ENCODE measurements at places on chromosomes 5 and 9.

DNA sequence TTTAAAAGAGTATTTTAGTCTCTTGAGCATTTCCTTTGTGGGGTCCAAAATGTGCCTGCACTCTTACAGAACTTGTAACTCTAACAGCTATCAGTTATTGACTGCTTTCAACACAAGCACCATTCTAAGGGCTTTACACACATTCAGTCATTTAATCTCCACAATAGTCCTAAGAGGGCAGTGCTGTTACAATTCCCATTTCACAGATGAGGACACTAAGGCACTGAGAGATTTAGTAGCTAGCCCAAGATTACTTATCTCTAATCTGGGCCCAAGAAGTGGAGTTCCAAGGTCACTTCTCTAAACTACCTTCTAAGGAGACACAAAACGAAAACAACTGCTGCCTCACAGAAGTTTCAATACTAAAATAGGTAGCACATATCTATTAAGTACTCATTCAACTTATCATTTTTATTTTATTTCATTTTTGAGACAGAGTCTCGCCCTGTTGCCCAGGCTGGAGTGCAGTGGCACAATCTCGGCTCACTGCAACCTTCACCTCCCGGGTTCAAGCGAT lies 275.2 kb downstream of the CWC27 start:
- DNase-seq: no peak

DNA sequence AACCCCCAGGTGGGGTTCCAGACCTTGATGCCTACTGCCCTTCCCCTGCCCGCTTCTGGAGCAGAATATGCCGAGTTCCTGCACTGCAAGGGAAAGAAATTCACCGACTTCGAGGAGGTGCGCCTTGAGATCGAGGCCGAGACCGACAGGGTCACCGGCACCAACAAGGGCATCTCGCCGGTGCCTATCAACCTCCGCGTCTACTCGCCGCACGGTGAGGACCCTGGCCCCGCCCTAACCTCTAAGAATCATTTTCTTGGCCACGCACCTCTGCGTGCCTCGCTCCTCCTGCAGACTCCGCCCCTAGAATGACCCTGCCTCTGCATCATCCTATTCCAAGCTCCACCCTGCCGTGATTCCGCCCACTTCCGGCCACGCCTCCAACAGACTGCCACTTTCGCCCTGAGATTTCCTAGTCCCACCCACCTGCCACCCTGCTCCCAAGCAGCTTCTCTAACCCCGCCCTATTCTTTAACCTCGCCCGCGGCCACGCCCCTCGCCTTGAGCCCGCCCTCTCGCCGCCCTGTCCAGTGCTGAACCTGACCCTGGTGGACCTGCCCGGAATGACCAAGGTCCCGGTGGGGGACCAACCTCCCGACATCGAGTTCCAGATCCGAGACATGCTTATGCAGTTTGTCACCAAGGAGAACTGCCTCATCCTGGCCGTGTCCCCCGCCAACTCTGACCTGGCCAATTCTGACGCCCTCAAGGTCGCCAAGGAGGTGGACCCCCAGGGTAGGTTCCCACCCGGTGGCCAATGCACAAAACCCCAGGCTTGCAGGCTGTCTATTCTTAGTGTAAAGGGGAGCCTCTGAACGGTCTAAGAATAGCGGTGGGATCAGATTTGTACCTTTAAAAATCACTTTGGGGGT lies 15.6 kb downstream of the DNM1 start:
- peak; percentile 67 for DNase-seq

GRCh38 chr5:77531297-77531696 lies 39.2 kb upstream of the WDR41 start:
- no peak for DNase-seq

DNA sequence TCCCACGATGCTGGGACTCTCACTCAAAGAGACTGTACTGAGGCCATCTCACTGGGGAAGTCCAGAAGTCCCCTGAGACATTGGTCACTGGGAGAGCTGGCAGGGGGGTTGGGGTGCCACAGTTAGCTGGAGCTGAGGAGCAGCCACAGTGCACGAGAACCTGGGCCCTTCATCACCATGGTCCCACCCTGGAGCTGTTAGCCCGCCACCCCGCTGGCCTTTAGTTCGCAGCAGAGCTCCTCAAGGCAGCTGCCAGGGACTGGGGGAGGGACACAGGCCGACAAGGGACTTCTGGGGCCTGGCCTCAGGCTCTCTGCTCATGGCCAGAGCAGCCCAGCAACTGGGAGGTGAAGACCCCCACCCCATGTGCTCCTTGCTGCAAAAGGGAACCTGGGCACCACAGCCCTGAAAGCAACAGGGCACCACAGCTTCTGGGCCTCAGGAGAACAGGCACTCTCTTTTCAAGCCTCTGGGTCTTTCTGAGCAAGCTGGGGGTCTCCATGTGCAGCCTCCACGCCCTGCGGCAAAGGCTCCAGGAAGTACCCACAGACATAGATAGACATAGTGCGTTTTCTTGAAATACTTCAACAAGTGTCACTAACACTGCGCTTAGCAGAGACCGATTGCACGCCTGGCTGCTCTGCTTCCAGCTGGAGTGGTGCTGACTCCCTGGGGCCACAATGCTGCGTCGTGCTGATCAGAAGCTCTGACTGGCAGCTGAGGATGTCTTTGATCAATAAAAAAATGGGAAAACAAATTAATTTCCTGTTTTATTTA lies 46.0 kb downstream of the VAV2 start:
- no peak for DNase-seq

DNA sequence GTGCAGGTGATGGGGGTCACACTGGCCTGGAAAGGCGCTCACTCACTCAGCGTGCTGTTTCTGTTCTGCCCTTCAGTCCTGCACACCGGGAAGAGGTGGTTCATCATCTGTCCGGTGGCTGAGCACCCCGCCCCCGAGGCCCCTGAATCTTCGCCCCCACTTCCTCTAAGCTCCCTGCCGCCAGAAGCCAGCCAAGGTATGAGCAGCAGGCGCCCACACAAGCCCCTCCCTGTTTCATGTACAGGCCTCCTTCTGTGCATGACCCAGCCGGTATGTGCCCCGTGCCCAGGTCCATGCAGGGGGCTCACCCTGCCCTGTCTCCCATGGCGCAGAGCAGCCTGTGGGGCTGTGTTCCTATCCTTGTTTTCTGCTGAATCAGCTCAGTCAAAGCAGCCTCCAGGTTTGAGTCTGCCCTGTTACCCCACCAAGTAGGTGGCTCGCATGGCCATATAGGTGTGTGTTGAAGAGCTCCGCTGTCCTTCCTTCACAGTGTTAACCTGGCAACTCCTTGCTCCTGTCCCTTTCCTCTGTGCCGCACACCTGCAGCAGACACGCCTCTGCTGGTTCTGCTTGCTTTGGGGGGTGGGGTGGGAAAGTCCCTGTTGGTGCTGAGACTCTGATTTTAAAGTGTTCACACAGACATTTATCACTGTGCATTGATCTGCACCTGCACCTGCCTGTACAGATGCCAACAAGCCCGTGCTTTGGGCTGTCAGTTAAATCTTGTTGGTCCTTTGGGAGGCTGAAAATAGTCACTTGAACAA lies 84.8 kb downstream of the WNK2 start:
- DNase-seq: no peak

DNA sequence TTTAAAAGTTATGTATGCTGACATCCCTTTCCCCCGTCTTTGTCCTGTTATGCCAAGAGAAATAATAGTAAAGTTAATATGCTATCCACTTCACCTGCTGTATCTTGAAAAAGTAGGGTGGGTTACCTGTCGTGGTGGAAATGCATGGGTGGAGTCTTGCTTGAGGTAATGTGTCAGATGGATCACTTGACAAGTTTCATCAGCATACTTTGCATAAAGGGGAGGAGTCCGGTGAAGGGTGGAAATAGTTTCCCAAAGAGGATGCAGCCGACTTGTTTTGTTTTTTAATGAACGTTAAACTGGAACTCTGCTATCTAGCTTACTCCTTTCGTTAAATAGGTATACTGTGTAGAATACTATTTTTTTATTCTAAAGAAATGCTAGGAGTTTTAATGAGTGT lies 9.0 kb upstream of the DMRT3 start:
- no peak for DNase-seq

DNA sequence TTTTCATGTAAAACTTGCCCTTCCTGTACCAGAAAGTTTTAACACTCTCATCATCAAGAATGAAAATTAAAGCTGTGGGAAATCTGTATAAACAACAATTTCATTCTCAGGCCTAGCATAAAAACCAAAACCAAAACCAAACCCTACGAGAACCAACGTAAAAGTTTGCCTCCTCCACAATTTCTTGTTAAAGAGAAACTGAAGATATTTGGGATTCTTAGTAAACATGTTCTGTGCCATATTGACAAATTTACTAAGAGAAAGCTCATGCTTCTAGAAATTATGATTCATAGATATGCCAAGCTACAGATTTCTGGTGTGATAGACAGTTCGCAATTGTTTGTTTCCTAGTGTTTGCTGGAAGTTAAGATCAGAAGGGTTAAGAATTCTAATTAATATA lies 801.0 kb upstream of the NUDT12 start:
- no peak for DNase-seq

GRCh38 chr5:181045316-181045715 lies 5.2 kb downstream of the BTNL9 start:
- DNase-seq: no peak

DNA sequence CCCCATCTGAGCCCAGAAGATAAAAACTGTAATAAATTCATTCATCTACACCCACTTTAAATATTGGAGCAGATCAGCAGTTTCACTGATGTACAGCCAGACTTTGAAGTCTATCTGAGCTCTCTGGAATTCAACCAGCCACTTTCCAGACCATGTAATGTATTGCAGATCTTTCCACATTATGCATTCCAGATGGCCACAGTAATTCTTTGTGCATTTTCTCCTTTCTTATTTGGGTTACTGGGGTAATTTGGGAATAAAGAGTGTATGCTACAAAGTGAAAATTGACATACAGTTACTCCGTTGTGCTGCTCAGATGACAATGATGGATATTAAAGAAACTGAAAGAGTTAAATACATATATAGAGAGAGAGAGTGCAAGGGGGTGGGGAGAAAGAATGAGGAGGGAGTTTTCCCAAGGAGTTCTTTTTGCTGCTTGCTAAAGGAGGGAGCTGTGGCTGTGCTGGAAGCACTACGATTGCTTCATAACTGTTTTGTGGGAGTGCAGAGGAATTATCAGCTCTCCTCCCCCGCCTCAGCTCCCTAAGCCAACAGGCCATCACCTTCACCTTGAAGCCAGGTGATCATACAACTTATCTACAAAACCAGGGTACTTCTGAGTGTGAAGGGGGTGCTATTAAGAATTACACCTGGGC lies 152.8 kb downstream of the GAS1 start:
- DNase-seq: no peak

- DNase-seq: no peak
Measured at GRCh38 chr9:86924206-86924605, 23.1 kb downstream of the GAS1 start.

DNA sequence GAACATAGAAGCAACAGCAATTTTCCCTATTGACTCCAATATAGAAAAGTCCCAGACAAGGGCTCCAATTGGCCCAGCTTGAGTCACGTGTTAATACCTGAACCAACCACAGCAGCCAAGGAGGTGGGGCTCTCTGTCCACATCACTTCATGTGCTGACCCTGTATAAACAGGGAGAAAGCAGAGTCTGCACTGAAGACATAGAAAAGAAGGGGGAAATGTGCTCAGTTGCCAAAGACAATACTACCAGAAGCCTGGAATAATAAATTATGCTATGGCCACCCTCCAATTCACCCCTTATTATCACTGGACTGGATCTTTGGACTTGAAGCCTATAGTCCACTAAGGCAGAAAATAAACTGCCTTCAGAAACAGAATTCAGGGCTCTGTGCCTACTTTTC lies 275.4 kb downstream of the EPB41L4A start:
- no peak for DNase-seq

GRCh38 chr9:108772301-108772894 lies 83.4 kb downstream of the ACTL7B start:
- no peak for DNase-seq

DNA sequence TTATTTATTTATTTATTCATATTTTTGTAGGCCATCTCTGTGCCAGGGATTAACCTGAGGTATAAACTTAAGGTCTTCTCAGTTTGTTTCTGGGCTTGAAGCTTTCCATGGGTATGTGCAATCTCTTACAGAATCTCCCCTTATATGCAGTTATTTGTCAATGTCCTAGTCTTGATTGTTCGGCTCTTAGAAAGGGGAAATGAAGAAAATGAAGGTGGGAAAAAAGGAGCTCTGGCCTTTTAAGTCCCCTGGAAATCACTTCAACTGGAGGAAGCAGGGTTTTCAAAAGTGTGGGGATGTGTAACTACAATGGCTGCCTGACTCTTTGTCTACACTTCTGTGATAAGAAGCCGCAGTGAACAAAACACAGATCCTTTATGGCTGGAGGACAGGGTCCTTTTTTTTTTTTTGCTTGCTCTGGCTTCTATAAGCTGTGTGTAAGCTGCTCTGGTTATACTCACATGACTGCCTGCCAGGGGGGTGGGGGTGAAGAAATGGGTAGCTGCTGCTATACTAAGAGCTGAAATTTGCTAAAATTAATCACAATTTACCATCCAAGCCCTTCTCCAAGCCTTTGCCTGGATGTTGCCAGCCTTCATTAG lies 33.7 kb downstream of the CENPP start:
- no peak for DNase-seq

GRCh38 chr5:171441246-171441791 lies 21.9 kb downstream of the FGF18 start:
- no peak for DNase-seq

DNA sequence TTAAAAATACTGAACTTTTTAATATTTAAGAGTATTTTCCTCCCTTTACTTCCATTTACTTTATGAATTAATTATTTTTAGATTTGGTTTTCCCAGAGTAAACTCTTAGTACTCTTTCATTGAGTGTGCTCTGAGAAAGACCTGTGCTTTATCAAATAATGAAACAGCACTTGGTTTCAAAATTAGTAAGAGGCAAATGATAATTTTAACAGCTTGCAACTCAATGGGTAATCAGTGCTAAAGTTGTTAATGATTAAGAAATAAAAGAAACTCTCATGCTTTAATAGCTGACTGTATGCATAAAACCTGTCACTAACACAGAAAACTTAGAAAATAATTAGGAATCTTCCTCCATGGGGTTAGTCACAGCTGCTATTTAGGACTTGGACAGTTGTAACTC lies 244.4 kb downstream of the RFX3 start:
- no peak for DNase-seq

DNA sequence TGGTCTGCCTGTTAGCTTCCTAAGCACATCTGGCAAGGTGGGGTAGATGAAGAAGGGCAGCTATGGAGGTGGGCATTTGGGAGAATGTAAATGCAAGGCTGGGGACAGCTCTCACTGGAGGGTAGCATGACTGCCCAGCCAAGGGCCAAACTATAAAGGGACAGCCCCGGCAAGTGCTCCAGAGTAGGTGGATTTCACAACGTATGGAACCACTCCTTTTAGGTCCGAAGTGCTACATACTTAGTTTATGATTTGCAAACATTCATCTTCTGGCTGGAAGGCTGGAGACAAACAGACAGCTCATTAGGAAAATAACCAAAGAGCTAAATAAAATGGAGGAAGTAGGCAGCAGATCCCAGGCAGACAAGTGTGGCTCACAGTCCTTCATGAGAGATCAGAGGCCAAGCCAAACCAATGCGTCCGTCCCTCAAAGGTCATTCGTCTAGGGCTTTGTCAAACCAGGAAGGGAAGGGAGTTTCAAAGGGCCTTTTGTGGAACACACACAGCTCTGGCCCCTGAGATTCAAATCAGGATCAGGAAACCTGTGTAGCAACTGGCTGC lies 42.5 kb upstream of the GLRX start:
- no peak for DNase-seq

GRCh38 chr9:22117511-22118384 lies 108.6 kb upstream of the CDKN2B start:
- no peak for DNase-seq

GRCh38 chr5:150419630-150420270 lies 7.0 kb upstream of the CD74 start:
- DNase-seq: no peak

GRCh38 chr9:137053944-137054931 lies at the start of gene ENTPD2:
Gene ENTPD2, minus strand, starts transcription at chr9:137054061. Its CDS starts 64 bp downstream, at chr9:137053997.
- DNase-seq: no peak

All from stimulated activated CD8-positive, alpha-beta memory T cell treated with anti-CD3 and anti-CD28 coated beads, Interleukin-4, amount 100 ng/mL, for 1 hour (primary cell).